ENCODE measurements at places on chromosomes 1 and 21.

DNA sequence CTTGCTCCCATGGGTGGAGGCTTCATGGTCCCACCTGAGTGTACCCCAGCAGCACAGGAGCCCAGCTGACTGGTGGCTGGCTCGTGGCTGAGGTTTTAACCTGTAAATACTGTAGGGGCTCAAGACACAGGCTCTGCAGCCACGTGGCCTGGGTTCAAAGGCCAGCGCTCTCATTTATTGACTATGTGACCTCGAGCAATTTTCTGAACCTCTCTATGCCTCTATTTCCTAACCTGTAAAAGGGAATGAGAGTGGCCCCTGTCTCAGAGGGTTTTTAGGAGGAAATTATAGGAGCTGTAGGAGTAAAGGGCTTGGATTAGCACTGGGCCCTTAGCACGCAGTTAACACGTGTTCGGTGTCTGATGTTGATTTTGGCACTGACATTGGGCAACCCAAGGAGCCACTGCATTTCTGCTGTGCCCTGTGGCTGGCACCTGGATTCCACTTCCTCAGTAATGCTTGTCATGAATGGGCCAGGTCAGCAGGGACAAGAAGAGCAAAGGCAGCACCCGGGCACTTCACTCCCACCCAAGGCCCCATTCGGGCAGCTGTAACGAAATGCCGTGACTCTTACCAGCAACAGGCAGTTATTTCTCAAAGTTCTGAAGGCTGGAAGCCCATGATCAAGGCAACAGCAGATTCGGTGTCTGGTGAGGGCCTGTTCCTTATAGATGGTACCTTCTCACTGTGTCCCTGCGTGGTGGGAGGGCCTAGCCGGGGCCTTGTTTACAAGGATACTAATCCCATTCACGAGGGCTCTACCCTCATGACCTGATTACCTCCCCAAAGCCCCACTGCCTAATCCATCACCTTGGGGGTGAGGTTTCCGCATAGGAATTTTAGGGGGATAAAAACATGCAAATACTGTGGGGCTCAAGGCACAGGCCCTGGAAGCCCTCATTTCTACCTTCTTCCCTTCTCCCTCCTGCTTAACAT is 25.2 kb downstream of the ARHGEF10L start:
- DNase-seq = no peak

GRCh38 chr1:219173434-219173757 is 282 bp upstream of the LYPLAL1 start:
- no peak for DNase-seq

GRCh38 chr1:178609015-178609414 is 96.1 kb downstream of the TEX35 start:
- no peak for DNase-seq

GRCh38 chr1:8456308-8456912 is 138.5 kb downstream of the SLC45A1 start:
- DNase-seq = no peak

GRCh38 chr1:91796390-91796654 is 89.6 kb downstream of the TGFBR3 start:
- no peak for DNase-seq

DNA sequence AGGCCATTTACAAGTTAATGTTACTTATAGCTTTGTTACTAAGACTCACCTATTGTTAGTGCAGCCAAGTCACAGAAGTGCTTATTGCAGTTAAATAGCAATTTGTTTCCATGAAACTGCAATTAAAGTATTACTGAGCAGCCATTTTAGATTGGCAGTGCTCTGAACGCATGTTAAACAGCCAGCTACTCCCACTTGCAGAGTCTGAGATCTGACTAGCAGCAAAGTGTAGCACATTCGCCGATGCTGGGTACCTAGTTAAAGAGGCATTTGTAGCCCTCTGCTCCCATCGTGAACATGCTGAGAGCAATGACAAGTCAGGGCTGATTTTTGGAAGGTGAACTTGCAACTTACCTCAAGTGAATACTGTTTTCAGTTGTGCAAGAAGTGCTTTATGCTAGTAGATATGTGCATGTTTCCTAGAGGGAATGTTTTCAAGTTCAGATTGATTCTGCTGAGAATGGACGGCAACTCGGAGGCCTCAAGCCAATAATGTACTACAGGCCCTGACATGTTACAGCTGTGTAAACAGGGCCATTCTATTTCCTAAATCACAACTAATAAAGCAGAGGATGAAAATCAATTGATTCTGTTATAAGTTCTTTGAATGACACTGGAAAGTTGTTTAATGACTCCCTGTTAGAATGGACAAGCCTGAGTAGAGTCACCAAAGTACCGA is 19.8 kb downstream of the LMO4 start:
- no peak for DNase-seq

DNA sequence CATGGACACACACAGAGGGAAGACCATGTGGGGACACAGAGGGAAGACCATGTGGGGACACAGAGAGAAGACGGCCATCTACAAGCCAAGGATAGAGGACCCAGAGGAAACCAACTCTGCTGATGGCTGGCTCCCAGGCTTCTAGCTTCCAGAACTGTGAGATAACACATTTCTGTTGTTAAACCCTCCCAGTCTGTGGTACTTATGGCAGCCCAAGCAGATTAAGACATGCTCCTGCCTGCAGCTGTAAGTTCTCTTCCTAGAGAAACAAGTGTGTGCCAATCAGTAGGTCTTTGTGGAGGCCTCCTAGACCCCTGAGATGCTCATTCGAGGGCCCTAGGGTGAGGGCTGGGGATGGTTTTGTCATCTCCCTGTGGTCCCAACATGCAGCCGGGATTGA is 2.7 kb downstream of the AGT start:
- DNase-seq = no peak

GRCh38 chr21:29656504-29657239 is 283.1 kb downstream of the GRIK1 start:
- DNase-seq = no peak

DNA sequence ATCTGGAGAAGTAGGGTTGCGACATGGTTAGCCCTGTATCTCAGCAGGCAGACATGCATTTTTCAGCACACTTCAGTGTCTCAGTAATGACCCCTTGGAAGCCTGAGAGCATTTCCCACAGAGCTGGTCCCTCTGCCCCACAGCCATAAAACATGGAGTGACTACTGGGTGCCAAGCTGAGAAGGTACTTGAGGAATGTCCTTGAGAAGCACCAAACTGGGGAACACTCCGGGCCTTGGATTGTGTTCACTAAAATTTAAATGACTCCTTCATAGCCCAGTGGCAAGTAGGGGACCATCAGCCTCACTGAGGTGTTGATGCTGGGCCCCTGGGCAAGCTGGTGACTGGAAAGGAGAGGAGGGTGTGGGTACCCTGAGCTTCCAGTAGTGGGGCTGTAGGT is 54.7 kb downstream of the KCNJ6 start:
- DNase-seq = no peak

DNA sequence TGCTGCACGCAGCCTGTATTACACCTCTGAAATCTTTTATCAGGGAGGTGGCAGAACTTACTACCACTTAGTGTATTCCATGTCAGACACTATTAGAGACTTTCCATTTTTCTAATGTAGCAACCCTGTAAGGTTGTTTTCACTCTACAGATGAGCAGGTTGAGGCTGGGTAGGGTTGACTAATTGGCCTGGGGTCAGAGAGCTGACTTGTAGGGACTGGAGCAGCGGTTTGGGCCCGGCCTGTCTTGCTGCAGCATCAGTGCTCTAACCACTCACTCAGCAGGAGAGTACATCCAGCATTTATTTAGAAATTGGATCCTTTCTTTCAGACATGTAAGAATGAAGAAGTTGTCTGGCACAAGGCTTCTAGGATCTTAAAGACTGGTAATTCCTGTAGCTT is 25.7 kb upstream of the NBL1 start:
- DNase-seq = no peak

DNA sequence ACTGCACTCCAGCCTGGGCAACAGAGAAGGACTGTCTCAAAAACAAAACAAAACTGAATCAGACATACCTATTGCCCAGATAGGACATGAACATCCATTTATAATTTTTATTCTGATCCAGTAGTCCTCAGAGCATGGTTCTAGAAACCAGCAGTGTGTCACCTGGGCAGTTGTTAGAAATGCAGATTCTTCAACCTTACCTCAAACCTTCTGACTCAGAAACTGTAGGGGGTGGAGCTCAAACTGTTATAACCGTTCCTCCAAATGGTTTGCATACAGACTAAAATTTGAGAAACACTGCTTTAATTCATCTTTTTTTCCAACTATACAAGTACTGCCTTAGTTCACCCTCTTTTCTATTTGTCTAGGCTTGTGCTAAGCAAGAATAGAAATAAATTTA is 6.0 kb downstream of the NASP start:
- no peak for DNase-seq

DNA sequence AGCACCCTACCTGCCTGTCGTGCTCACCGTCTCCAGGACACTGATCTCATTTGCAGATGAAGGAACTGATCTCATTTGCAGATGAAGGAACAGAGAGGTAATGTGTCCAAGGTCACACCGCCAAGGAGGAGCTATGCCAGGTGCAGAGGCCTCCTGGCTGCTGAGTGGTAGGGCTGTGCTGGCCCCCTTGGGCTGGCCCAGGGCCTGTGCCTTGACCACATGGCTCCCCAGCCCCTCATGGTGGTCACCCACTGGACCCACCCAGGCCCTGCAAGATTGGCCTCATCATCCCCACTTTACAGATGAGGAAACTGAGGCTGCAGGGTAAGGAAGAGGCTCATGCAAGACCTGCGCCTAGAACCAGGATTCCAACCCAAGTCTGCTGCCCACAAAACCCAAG is 628.3 kb downstream of the MATN1 start:
- DNase-seq = no peak

GRCh38 chr1:68213843-68214242 is 18.5 kb downstream of the WLS start:
- no peak for DNase-seq

GRCh38 chr1:153941826-153942725 is 4.4 kb downstream of the DENND4B start:
- DNase-seq = no peak

GRCh38 chr1:222048094-222048595 is 306.3 kb upstream of the DUSP10 start:
- DNase-seq = no peak

DNA sequence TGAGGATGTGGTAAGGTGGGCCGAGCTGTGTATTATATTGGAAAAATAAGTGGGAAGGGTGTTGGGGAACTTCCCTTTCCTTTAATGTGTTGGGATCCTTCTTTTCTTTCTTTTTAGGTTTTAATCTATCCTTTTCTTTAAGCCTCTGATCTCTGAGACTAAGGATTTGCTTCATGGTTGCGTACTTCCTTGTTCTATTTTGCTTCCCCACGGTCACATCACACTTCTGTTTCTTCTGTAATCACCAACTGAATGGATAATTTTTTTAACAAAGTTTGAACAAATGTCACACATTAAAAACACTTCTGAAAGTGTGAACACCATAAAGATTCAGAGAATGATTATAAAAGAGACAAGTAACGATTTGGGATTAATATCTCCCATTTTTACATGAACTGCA is 17.4 kb downstream of the DMRTA2 start:
- no peak for DNase-seq

- no peak for DNase-seq
Observed at GRCh38 chr1:155012026-155012546, 9.5 kb downstream of the ZBTB7B start.

DNA sequence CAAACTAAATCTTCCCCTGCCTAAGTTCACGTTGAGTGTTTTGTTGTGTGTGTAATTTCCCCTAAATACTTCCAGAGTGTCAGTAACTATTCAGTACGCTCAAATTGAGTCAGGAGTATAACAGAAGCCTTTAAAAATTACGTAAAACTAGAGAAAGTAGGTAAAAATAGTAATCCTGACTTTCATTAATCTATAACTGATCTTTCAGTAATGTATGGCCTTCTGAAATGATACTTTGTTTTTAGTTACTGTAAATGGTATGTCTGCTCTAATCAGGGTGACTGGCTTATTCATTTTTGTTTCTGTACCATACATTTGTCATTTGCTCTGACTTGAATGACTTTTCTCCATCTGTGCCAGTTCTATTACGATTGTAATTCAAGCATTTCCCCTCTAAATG is 29.4 kb downstream of the MIER1 start:
- DNase-seq = no peak

DNA sequence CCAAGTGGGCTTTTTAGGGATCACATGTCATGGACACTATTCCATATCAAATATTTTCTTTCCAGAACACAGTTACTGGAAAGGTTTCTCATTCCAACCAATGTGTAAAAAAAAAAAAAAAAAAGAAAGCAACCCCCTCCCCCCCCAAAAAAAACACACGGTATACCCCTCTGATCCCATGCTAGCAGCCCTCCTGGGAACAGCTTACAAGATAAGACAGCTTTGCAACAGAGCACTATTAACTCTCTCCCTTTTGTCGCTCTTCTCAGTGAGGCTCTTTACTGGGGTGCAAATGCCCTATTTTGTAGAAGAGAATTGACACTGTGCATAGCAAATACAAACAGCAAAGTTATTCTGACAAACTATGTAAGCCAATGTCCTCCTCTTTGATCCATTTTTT is 161.2 kb downstream of the NTMT2 start:
- DNase-seq = no peak

DNA sequence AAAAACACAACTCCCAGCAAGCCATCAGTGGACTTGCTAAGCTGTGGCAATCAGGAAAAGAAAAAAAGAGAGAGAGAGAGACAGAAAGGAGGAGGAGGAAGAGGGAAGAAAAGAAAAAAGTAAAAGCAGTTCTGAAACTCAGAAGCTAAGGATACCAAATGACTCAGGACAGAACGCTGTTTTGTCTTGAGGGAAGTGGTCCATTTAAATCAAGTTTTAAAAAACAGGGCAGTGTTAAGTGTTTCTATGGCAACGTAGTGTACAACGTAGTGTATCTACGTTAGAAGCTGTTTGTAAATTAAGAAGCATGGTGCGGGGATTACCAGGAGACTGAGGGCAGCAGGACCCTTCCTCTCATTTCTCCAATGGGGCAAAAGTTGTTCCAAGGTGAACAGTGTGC is 5.8 kb downstream of the ADORA3 start:
- DNase-seq = no peak

DNA sequence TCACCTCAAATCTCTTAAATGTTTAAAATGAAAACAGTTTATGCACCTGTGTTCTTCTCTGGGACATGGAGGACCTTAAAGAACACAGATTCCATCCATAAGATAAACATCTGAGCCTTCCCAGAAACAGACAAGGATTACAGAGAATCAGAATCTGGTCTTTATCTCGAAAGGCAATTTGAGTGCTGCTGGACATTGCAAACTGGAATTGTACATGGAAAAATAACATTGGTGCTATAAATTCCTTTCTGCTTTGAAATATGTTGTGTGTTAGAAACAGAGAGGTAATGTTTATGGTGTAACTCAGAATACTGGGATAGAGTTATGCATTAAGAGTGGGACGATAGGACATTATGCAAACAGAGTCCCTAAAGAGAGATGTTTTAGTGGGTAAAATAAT is 6.6 kb upstream of the DDR2 start:
- no peak for DNase-seq

All from stimulated activated CD8-positive, alpha-beta memory T cell treated with anti-CD3 and anti-CD28 coated beads, Interleukin-2, amount 100 ng/mL, for 48 hours (primary cell).